ENCODE measurements at places on chromosomes 5 and 9. TPM values are rescaled to one million over a fixed set of nuclear protein-coding genes. Genes with fewer than 3 reads are reported as not detected.

The FBXL7 gene
- total RNA-seq = 10.6 TPM

- DNase-seq = peak; percentile 74
Measured at GRCh38 chr5:36692791-36693763, 86.7 kb downstream of the SLC1A3 start.

The BTNL8 gene
- not detected for total RNA-seq

The OSMR gene
- total RNA-seq = 114 TPM

DNA sequence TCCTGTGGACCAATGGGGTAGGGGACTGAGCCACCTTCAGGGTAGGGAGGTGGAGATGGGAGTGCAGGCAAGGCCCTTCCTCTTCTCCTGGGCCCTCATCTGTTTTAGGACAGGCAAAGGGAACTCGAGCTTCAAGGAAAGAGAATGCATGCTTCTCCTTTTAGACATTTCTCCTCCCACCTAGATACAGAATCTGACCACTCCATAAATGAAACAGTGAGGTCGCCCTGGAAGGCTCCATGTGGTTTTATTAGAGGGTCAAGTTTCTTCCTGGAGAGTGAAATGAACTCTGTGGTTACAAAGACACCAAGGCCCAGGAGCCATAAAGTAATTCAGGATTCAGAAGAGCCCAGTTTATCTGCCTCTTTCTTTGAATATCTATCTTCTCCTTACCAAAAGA is 14.9 kb downstream of the LHFPL2 start:
- DNase-seq = peak; percentile 71

- DNase-seq = no peak
Measured at GRCh38 chr9:137309368-137310188, 7.5 kb upstream of the NRARP start.

- peak; percentile 38 for DNase-seq
Measured at GRCh38 chr5:149913436-149914419, 30.9 kb downstream of the PDE6A start.

DNA sequence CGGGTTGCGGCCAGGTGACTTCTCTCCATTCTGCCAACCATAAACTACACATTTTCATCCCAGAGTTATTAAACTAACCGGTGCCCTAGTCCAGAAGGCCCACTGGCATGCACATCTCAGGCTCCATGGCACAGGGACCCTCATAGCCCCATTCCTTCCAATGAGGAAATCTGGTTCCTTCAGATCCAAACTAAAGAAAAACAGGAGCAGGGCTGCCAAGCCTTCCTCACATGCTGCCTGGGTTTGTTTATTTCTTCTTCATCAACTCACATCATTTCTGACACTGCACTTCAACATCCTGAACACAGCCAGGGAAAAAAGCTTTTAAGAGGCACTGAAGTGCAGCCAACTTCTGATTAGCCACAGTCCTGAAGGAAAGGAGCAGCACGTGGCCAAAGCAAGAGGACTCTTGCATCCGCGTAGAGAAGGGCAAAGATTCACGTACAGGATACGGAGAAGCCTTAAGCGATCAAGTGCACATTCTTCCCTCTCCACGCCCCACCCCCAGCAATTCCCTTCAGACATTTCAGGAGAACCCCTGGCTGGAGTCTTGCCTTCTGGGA is 22.5 kb downstream of the LHFPL2 start:
- no peak for DNase-seq

The FRMPD1 gene
- under 0.01 TPM for total RNA-seq

DNA sequence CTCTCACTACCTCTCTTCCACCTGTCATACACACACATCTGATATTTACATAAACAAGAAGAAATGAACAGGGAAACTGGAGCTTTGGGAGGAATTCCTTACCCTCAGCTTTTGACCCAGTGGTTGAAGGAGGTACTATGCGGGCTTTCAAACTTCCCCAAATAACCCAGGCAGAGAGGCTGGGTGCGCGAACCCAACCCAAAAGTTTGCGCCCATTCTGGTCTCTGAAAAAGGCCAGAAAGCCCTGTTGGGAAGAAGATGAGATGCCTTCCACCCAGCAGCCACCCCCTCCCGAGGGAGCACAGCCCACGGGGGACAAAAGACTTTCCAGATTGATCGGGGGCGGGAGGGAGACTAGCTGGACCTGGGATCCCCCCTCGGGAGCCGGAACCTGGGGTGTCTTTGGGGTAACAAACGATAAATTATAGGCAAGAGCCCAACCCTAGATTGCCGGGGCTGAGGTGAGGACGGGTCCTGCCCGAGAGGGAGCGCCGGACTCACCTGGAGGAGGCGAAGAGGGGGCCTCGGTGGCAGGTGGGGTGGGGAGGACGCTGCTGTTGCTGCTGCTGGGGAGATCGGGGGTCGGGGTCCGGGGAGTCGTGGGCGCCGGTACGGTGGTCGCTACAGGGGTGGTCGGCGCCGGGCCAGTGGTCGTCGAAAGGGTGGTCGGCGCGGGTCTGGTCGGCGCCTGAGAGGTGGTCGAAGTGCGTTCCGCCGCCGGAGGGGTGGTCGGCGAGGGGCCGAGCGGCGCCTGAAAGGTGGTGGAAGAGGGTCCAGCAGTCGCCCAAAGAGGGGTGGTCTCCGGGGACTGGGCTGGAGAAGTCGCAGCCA is 798 bp downstream of the MEGF9 start:
- no peak for DNase-seq

The PCDHGC5 gene
- 2.6 TPM for total RNA-seq

The CHSY3 gene
- total RNA-seq = 9.9 TPM

DNA sequence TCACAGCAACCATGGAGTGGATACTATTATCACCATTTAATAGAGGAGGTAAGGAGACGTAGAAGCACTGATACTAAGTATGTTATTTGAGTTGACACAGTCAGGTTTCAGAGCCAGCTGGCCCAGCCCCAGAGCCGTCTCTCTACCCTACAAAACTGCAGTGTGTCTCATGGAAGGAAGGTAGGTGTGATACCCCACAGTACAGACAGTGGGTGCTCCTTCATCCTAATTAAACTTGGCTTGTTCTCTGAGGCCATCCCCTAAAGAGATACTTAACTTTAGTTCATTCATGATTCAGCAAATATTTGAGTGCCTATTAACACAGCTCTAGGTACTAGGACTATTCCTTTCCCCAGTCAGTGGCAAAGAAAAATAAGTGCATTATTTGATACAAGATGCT is 22.6 kb downstream of the PIP5K1B start:
- DNase-seq = no peak

DNA sequence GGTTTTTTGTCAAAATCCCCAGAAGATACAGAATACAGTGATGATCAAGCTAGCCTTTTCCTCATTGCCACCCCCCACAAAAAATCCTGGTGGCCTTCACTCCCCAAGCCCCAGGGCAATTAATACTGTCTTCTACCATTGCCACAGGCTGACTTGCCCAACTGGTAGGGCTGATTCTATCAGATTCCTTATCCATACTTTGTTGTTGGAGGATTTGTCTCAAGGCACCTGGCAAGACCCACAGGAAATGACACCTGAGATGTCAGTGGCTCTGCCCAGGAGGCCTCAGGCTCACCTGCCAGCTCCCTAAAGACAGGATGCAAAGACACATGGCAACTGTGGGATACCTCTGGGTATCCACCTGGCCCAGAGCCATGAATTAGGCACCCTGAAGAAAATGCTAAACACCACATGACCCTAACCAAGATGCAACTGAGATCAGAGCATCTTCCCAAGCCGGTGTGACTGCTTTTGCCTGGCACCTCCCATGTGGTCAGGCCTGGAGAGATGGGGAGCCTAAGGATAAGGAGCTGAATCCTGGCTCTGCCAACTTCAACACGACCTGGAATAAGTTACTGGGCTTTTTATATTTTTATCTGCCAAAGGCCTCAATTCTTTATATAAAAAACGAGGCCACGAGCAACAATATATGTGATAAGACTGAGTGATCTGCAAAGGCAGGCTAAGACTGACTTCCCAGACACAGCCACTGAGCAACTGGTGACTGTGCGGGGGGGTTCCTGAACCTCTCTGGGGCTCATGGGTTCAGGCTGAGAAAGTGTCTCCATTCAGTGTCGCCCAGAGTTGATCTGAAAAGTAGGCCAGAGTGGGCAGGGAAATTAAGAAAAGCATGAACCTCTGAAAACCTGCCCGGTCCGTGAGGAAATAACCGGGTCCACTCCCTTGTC is 944 bp downstream of the ATOX1 start:
- DNase-seq = no peak

The DYNC2I2 gene
- 59.9 TPM for total RNA-seq

The EPB41L4A gene
- 0.64 TPM for total RNA-seq

GRCh38 chr9:621201-621855 is 220.2 kb upstream of the DMRT1 start:
- no peak for DNase-seq

The NREP gene
- total RNA-seq = 146 TPM

The NUP214 gene
- 17.1 TPM for total RNA-seq

The CMYA5 gene
- total RNA-seq = 1.7 TPM

DNA sequence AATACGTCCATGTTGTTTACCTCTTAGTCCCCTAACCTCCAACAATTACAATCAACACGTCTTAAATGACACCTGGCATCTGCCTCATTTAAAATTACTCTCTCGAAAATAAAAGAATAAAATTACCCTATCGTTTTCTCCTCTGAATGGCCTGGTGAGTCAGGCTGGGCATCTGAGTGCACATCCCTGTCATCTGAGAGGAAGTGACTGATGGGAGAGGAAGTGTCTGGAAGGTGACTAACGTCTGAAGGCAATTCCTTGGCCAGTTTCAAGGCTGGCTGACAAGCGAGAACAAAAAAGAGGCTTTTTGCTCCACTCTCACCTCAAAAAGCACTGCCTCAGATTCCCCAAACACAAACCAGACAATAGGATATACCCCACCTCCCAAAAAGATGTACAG is 57.7 kb downstream of the MAPKAP1 start:
- peak; percentile 57 for DNase-seq

DNA sequence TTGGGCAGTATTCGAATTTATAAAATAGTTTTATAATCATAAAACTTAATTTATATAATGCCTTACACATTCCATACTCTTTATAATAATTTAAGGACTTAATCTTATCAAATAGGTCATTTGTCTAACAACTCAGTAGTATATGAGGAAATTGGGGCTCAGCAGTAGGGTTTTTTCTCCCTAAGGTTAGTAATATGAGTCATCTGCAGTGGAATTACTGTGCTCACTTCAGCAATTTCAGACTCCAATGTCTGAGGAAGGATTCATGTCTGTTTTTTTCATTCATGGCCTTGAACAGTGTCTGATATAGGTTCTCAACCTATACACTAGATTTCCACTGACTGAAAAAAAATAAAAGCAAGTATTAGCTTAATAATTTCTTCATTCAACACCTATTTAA is 7.4 kb downstream of the DMRTA1 start:
- DNase-seq = no peak

The STPG3 gene
- total RNA-seq = not detected

The GFI1B gene
- total RNA-seq = 0.32 TPM

DNA sequence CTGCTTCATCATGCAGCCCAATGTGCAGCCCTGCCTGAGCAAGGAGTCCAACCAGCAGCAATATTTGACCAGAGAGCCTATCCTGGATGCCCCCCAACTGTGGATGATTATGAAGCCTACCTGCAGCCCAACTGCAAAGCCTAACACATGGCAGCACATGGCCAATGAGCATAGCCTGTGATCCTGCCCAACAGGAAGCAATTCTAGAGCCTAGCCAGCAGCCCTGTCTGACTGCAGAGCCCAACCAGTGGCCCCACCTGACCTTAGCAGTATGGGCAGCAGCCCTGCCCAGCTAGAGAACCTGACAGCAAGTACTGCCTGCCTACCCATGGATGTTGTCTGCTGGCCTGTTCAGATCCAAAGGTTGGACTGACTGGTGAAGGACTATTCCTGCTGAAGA is 97.3 kb upstream of the SH3GL2 start:
- DNase-seq = no peak

- DNase-seq = no peak
Measured at GRCh38 chr5:149782018-149782894, 52.1 kb downstream of the PPARGC1B start.

DNA sequence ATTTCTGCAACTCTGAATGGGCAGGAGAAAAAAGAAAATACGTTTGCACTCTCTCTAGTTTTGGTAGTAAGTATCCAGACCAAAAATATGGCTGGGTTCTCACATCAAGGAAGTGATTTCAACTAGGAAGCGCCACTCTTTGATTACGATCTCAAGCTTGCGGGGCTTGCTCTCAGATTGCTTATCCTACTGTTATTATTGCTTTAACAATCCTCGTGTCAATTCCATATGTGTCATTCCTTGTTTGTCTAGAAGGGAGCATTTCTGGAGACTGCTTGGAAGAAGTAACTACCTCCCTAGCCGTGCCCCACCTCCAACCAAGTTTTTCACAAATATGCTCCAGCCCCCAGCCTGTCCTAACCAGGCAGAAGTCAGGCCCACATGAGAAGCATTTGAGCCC is 3.5 kb downstream of the PRUNE2 start:
- no peak for DNase-seq

DNA sequence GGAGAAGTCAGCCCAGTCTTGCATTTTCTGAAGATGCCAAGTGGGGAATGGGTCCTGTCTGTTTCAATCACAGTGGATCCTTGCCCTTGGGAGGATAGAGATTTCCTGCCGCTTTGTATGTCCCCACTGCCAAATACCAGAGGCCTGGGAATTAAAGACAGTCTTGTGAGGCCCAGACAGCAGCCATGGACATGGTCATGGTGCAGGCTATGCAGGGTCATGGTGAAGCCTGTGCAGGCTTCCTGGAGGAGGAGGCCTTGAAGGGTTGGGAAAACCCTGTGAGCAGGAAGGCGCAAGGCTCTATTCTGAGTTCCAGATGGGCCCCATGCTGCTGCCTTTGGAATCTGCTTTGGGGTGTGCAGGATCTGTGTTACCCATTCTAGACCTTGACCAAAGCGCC is 57.3 kb upstream of the PITX1 start:
- DNase-seq = no peak

DNA sequence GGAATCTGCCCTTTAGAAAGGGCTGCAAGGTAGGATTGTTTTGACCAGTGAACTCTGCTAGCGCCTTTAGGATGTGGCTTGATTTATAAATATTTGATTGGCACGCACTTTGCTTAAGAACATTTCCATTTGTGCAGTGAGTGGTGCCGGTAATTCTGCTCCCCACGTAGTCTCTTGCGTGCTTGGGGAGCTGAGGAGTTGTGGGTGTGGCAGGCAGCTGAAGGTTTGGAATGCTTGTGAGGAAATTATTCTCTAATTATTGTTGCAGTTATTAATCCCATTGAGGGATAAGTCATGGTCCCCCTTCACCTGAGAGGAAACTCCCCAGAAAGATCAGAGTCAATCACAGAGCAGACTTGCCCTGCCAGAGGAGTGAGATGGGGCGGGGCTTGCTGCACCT is 76.7 kb downstream of the FGF1 start:
- DNase-seq = no peak
